Hepatocyte (in vitro differentiated cells): ENCODE measurements at places on chromosomes 7 and 10.

GRCh38 chr7:69939317-69939716 lies 341.0 kb downstream of the AUTS2 start:
- H3K36me3 ChIP-seq: no peaks in the 10 kb centered on the region
- no peak for DNase-seq
- H3K4me1 ChIP-seq: peaks cover 7% of the 10 kb centered on the region
- H3K27ac ChIP-seq: no peak overlapping the region
- H3K4me3 ChIP-seq: no peak overlapping the region

- H3K27me3 ChIP-seq: no peaks in the 10 kb centered on the region
- H3K36me3 ChIP-seq: no peaks in the 10 kb centered on the region
- DNase-seq: no peak
These were observed 232.7 kb downstream of the KLF6 start for GRCh38 chr10:3552281-3552680.

DNA sequence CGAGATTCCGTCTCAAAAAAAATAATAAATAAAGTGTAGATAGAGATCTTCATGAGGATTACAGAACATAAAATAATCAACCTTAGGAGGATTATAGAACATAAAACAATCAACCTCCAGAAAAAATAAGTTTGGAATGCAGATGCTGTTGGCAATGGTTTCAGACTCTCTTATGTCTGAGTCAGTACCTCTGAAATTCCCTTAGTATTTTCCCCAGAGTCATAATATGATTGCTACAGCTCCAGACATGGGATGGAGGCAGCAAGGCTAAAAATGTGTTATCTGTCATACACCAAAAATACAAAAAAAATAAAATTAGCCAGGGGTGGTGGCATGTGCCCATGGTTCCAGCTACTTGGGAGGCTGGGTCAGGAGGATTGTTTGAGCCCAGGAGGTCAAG lies 22.2 kb downstream of the CADPS2 start:
- no peak overlapping the region for H3K27ac ChIP-seq
- no peaks in the 10 kb centered on the region for H3K4me1 ChIP-seq
- DNase-seq: no peak
- no peak overlapping the region for H3K4me3 ChIP-seq
- no peaks in the 10 kb centered on the region for H3K36me3 ChIP-seq

- peak; percentile 28 for DNase-seq
- H3K27ac ChIP-seq: no peak overlapping the region
- no peaks in the 10 kb centered on the region for H3K27me3 ChIP-seq
- no peak overlapping the region for H3K4me3 ChIP-seq
- no peaks in the 10 kb centered on the region for H3K4me1 ChIP-seq
These were observed 61.5 kb upstream of the ELMO1 start for GRCh38 chr7:37510043-37510634.

DNA sequence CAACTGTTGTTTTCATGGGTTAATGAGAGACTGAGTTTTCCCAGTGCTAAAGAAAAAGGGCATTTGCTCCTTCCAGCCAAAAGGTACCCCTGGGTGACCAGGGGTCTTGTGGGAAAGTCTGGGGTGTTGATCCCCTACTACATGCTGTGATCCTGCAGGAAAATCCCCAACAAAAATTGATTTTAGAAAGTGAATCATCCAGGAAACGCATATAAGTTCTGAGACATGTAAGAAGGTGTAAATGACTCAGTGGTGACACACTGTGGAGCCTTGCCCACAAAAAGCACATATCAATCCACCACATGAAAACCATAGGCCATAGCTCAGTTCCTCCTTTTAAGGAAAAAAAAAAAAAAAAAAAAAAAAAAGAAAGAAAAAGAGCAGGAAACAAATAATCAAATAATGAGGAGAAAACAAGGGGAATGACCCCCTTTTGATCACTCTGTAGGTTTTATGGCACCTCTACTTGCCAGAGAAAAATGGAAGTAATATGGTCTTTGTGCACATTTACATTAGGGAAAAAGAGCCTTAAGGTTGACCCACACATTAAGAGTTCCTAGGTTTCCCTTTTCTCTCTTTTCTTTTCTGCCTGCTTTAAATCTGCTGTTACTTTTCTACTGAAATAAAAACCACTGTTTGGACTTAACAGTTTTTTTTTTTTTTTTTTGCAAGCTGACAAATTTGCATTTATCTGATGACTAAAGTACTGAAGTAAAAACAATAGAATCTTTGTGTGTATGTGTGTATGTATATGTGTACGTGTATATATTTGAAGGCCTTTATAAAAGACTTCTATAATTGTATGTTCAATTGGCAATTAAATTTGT lies 386.0 kb downstream of the KIF20B start:
- H3K4me1 ChIP-seq: no peaks in the 10 kb centered on the region
- H3K4me3 ChIP-seq: no peak overlapping the region
- H3K27ac ChIP-seq: no peak overlapping the region
- DNase-seq: no peak
- H3K27me3 ChIP-seq: no peaks in the 10 kb centered on the region
- H3K36me3 ChIP-seq: no peaks in the 10 kb centered on the region

- no peaks in the 10 kb centered on the region for H3K36me3 ChIP-seq
- no peak for DNase-seq
- H3K27ac ChIP-seq: no peak overlapping the region
- no peaks in the 10 kb centered on the region for H3K4me1 ChIP-seq
- H3K27me3 ChIP-seq: no peaks in the 10 kb centered on the region
These were observed 287.0 kb upstream of the CDC14C start for GRCh38 chr7:48637382-48637781.

DNA sequence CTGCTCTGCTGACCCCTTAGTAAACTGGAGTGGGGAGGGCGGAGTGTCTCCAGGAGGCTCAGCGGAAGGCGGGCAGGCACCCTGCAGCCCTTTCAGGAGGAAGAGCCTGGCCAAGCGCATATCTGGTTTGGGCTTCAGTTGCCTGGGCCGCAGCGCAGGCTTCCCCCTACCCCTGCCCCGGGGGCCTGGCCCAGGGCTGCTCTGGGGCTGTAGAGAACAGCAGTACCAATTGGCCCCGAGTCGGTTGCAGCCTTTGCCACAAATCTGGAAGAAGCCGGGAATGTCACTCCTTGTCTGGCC lies 28.1 kb upstream of the JAKMIP3 start:
- no peak for DNase-seq
- H3K4me3 ChIP-seq: no peak overlapping the region
- H3K27me3 ChIP-seq: peaks cover 67% of the 10 kb centered on the region
- H3K27ac ChIP-seq: no peak overlapping the region

DNA sequence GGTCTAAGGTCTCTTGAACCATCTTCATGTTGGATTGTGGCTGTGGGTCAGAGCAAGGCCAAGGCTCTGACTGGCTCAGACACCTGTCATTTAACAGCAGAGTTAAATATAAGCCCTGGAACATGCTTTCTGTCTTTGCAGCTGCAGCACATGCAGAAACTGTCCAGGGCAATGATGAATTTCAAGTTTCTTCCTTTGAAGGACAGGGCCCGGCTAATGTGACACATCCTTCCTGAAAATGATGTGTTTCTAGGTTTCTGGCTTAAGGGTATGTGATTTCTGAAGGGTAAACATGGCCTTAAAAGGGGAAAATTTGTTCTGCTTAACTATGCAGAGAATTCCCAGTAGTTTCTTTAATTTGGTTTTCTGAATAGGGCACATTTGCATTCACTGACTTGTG lies 34.0 kb upstream of the SLC35B4 start:
- no peaks in the 10 kb centered on the region for H3K4me1 ChIP-seq
- H3K36me3 ChIP-seq: no peaks in the 10 kb centered on the region
- no peaks in the 10 kb centered on the region for H3K27me3 ChIP-seq
- no peak overlapping the region for H3K4me3 ChIP-seq
- no peak overlapping the region for H3K27ac ChIP-seq

- no peaks in the 10 kb centered on the region for H3K36me3 ChIP-seq
- peak overlapping the region; percentile 5 for H3K27ac ChIP-seq
- no peaks in the 10 kb centered on the region for H3K27me3 ChIP-seq
- H3K4me3 ChIP-seq: no peak overlapping the region
- peaks cover 16% of the 10 kb centered on the region for H3K4me1 ChIP-seq
These were observed 71.5 kb downstream of the EVX1 start for GRCh38 chr7:27314111-27314510.

DNA sequence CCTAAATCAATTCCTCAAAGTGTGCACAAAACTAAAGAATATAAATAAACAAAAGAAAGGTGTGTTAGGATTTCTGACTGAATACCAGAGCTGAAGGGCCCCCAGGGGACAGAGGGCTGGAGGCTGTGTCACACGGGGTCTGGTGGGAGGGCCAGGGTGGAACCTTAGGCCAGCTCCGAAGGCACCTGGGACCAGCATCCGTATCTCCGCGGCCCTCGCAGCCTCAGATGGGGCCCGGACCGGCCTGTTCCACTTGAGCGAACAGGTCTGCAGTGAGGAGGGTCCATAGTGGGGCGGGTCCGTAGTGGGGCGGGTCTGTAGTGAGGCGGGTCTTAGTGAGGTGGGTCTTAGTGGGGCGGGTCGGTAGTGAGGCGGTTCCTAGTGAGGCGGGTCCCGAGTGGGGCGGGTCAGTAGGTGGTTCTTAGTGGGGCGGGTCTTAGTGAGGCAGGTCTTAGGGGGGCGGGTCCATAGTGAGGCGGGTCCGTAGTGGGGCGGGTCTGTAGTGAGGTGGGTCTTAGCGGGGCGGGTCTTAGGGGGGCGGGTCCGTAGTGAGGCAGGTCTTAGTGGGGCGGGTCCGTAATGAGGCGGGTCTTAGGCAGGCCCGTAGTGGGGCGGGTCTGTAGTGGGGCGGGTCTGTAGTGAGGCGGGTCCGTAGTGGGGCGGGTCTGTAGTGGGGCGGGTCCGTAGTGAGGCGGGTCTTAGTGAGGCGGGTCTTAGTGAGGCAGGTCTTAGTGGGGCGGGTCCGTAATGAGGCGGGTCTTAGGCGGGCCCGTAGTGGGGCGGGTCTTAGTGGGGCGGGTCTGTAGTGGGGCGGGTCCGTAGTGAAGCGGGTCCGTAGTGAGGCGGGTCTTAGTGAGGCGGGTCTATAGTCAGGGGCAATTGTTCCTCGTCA lies 15.1 kb downstream of the GPR146 start:
- H3K4me1 ChIP-seq: peaks cover 15% of the 10 kb centered on the region
- H3K27me3 ChIP-seq: no peaks in the 10 kb centered on the region
- H3K36me3 ChIP-seq: no peaks in the 10 kb centered on the region
- H3K27ac ChIP-seq: peak overlapping the region; percentile 37
- peak; percentile 66 for DNase-seq

DNA sequence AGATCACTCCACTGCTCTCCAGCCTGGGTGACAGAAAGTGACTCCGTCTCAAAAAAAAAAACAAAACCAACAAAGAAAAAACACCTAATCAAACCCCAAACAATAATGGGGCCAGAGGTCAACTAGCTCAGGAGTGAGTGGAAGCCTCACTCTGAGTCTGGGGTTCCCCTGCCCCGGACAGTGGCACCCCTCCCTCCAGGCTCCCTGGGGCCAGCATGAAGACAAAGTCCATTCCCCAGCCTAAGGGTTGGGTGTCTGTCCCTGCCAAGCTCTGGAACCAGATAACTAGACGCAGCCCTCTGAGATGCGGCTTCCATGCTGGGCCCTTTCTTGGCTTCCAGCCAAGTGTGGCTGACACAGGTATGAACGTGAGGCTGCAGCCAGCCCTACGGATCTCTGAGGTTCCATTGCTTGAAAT lies 1.7 kb upstream of the FUOM start:
- H3K4me3 ChIP-seq: no peak overlapping the region
- DNase-seq: peak; percentile 86
- H3K27ac ChIP-seq: peak overlapping the region; percentile 64
- H3K36me3 ChIP-seq: no peaks in the 10 kb centered on the region
- no peaks in the 10 kb centered on the region for H3K27me3 ChIP-seq

- no peaks in the 10 kb centered on the region for H3K36me3 ChIP-seq
- H3K27me3 ChIP-seq: no peaks in the 10 kb centered on the region
- peak overlapping the region; percentile 64 for H3K27ac ChIP-seq
- peaks cover 51% of the 10 kb centered on the region for H3K4me1 ChIP-seq
- H3K4me3 ChIP-seq: no peak overlapping the region
These were observed 98.5 kb downstream of the GRB10 start for GRCh38 chr7:50684011-50684712.

- no peak overlapping the region for H3K4me3 ChIP-seq
- H3K27me3 ChIP-seq: no peaks in the 10 kb centered on the region
- no peaks in the 10 kb centered on the region for H3K4me1 ChIP-seq
- DNase-seq: peak; percentile 16
- H3K27ac ChIP-seq: no peak overlapping the region
These were observed 476.5 kb downstream of the SUGCT start for GRCh38 chr7:40611095-40611871.

DNA sequence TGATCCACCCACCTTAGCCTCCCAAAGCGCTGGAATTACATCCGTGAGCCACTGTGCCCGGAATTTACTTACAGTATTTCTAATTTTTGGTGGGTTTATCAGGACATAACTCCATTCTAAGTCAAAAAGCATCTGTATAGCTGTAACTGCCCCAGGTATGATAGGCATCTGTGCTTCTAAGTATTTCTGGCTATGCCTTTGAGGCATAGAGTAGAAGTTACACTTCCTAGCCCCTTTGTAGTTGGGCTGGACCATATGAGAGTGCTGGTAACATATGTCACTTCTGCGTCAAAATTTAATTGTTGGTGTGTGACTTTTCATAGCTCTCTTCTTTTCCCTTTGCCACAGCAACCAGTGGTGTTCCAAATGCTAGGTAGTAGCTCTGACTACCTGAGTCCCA lies 153.3 kb downstream of the RTKN2 start:
- no peaks in the 10 kb centered on the region for H3K27me3 ChIP-seq
- no peak overlapping the region for H3K4me3 ChIP-seq
- no peaks in the 10 kb centered on the region for H3K36me3 ChIP-seq
- no peak for DNase-seq

DNA sequence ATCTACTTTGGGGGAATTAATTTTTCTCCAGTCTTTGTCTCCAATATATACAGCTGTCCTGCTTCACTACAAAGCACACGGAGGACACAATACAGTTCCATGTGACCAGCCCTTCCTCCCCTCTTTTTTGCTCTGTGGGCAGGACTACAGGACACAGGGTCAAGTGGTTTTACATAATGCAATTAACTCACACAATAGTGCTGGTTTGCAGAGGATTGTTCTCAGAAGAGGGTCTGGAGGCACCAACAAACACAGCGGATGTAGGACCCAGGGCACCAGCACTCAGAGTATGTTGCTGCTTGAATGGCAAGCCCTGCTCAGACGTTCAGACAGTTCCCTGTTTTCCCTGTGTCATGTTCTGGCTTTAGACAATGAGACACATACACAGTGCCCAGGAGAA lies 52.0 kb upstream of the NPTX2 start:
- no peaks in the 10 kb centered on the region for H3K4me1 ChIP-seq
- H3K4me3 ChIP-seq: no peak overlapping the region
- H3K36me3 ChIP-seq: no peaks in the 10 kb centered on the region
- no peak overlapping the region for H3K27ac ChIP-seq
- DNase-seq: no peak

GRCh38 chr10:55220975-55221374 lies 419.9 kb upstream of the PCDH15 start:
- H3K36me3 ChIP-seq: no peaks in the 10 kb centered on the region
- no peaks in the 10 kb centered on the region for H3K4me1 ChIP-seq
- no peaks in the 10 kb centered on the region for H3K27me3 ChIP-seq
- H3K4me3 ChIP-seq: no peak overlapping the region
- H3K27ac ChIP-seq: no peak overlapping the region

DNA sequence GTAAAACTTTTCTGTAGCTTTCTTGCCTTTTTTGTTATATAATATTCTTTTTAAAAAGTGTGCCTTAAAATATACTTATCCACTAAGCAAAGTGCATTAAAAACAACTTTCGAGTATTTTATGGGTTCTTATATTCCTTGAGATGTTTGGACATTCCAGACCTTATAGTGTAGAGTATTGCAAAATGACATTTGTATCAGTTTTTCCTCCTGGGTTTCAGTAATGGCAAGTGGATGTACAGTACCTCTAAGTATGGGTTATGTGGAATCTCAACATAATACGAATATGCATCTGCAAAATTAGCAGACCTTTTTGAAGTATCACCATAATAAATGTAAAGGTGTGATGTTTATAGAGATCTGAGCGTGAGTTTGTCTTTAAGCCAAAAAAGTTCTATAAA lies 2.7 kb downstream of the CDK13 start:
- H3K4me1 ChIP-seq: peaks cover 31% of the 10 kb centered on the region
- H3K4me3 ChIP-seq: peak overlapping the region; percentile 47
- DNase-seq: no peak
- no peaks in the 10 kb centered on the region for H3K27me3 ChIP-seq
